H7 (cell line): ENCODE measurements at places on chromosomes 6 and 20. TPM values are rescaled to one million over a fixed set of nuclear protein-coding genes. Genes with fewer than 3 reads are reported as not detected.

DNAAF9 gene
- total RNA-seq = 3.3 and 5.3 TPM in 2 replicates

MUCL3 gene
- total RNA-seq = not detected in 2 replicates

PRPH2 gene
- 1.2 TPM in 2 replicates for total RNA-seq

LKAAEAR1 gene
- 0.45 TPM in 1 of 2 replicates, not detected in the other for total RNA-seq

PRL gene
- not detected in 2 replicates for total RNA-seq

PLEKHG1 gene
- 0.44 and 0.45 TPM in 2 replicates for total RNA-seq

RIPOR2 gene
- 0.22 and 0.31 TPM in 2 replicates for total RNA-seq

BMP2 gene
- total RNA-seq = 5.9 and 13.0 TPM in 2 replicates

LPA gene
- total RNA-seq = not detected in 2 replicates

RAMACL gene
- total RNA-seq = 0.18 TPM in 1 of 2 replicates, not detected in the other
